Daoy (cell line): ENCODE measurements at places on chromosomes 7 and 10. TPM values are rescaled to one million over a fixed set of nuclear protein-coding genes. Genes with fewer than 3 reads are reported as not detected.

Gene WEE2
- not detected in 2 replicates for total RNA-seq

Gene SEMA4G
- 0.57 and 0.69 TPM in 2 replicates for total RNA-seq

Gene CHST15
- 9.5 and 11.8 TPM in 2 replicates for total RNA-seq

Gene COL28A1
- total RNA-seq = not detected in 2 replicates

GRCh38 chr7:155198196-155198892 is 99.3 kb upstream of the INSIG1 start:
- no peak for DNase-seq

DNA sequence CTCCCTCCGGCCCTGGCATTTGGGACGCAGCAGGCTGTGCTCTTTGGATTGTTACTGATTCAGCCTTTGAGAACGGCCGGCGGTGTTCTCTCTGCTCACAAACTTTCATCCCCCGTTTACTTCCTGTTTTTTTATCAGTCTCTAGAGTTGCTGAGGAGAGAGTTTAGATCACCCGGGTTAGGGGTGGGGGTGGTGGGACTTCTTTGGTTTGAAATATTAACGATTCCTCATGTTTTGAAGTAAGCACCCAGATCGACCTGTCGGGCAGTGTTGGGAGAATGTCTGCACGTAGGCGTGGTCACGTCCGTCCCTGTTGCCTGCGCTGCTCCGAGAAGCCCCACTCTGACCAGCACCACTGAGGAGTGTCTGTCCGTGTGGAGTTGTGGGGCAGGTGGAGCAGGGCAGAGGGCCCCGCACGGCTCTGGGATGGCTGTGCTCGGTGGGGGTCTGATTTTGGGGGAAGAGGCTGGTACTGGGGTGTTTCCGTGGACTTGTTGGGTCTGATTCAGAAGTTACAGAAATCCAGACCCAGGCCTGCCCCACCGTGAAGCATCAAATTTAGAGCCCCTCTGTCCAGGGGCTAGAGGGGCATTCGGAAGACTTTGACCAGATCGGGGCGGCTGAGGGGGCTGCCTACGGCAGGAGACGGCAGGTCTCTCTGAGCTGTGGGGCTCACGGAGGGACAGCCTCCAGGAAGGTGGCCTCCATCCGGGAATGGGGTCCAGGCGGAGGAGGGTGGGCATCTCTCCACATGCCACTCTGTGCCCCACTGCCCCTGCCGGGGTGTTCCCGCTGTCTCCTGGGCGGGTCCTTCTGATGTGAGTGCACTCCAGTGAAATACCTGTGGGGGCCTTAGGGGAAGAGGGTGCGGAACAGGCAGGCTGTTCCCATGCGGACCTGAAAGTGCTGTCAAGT is 7.4 kb downstream of the INPP5A start:
- no peak for DNase-seq

DNA sequence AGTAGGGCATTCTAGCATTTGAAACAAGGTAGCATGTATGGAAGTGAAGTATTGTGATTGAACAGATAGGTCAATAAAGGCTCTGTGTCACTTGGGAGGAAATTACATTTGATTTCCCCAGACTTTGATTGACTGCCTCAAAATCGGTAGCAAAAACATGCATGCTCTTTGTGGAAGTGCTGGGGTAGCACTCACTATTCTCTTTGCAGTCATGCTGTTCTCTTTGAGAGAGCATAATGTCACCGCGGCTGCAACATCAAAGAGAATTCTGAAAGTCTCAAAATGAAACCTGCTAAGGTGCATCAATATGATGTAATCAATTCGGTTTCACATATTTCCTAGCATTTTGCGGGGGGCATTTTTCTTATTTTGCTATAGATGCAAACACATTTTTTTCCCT is 64.2 kb downstream of the ARMC3 start:
- DNase-seq = no peak

DNA sequence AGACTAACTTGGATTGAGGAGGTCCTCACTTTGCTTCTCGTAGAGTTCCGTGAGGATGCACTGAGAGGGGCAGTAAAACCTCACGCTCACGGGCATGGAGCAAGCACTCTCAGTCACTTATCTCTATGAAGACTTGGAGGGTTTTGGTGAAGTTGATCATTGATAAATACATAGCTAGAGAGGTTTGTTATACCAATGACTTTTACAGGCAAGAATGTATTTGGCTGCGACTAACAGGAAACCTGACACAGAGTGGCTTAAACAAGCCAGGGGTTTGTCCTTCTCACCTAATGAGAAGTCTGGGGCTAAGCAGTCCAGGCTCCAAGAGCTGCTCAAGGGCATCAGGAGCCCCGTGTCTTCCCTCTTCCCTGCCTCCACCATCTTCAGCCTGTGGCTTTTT is 6.1 kb downstream of the BICC1 start:
- peak; percentile 15 for DNase-seq

DNA sequence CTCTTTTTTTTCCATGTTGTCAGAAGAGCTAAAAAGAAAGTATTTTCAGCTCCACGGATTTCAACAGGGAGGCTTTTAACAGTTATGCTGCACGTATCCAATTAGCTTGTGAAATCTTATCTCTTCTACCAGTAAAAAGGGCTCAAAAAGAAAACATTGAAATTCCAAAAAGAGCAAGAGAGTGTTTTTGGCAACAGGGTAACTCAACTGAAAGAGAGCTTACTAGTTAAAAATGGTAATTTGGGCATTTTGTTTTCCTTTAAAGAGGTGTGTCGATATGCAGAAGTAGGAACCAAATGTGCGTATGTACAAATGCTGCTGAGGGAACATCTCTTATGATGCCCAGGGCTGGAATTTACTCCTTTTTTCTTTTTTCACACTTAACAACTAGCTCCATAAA is 292.8 kb downstream of the PRKG1 start:
- no peak for DNase-seq

- DNase-seq = no peak
These were observed 332.7 kb downstream of the ADARB2 start for GRCh38 chr10:1404323-1405260.

- no peak for DNase-seq
These were observed 107.2 kb upstream of the PPIF start for GRCh38 chr10:79239924-79240581.

DNA sequence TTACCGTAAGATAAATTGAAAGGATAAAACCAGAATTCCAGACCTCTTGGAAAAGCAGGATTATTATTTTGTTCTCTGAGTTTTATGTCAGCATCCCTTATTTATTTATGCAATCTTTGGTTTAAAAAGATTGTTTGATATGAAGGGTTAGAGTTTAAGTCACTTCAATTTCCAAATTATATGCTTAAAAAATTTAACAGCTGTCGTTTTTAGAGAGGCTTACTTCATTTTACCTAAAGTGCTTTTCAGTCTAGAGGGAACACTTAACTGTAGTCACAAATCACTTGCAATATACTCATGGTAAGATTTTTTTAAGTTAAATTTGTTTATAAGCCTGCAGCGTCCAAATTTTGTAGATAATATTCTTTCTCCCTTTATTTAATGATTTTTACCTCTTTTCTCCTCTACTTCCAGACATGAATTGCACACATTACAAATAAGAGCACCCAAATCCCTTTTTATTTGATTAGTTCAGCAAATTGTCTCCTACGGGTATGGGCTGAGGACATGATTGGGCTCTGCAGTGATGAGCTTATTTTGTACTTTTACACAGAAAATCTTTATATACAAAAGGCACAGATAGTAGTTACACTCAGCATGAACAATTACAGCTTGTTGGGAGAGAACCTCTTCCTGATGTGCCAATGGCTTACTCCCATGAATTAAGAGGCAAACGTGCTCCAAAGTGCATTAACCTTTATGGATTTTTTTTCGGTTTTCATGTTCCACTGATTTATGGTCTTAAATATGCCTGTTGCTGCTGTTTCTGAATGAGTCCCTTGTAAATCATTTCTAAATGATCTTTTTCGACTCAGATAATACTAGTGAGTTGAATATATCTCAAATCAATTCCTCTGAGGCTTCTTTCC is 319.3 kb upstream of the LRGUK start:
- DNase-seq = no peak

DNA sequence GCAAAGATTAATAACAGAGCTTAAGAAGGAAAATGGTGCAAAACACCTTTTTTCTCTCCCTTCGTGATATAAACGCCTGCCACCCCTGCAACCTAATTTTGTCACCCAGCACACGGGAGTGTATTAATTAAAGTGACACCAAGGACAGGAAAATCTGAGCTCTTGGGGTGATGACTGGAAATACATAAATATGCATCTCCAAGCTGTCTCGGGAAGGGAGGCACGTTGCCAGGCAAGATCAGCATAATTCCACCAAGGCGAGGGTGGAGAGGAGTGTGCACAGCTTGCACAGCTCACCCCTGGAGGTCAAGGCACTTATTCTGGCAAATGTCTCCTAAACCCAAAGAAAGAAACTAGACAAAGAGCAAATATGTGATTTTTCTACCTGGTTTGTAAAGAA is 700.9 kb downstream of the GRID1 start:
- DNase-seq = no peak

DNA sequence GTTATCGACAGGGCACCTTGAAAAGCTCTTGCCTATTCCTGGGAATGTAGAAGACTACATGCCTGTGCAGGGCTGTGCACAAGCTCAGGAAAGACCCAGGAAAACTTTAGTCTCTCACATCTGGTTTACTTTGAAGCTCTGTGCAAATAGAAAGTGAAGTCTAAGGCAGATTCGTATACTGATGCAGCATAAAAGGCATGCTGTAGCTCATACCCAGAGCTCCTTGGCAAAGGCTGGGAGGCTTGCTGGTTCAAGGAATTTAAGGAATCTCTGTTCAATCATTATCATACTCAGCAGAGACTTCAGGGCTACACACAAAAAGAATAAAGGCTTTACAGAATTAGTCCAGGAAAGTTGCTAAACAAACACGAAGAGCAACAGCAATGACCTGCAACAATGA is 192.0 kb downstream of the OTUD1 start:
- DNase-seq = no peak

- DNase-seq = peak; percentile 20
These were observed 113.4 kb downstream of the GPR37 start for GRCh38 chr7:124652237-124652636.

- no peak for DNase-seq
These were observed 91.4 kb upstream of the DIP2C start for GRCh38 chr10:780536-781524.

GRCh38 chr10:46541017-46541661 is 15.3 kb downstream of the GPRIN2 start:
- no peak for DNase-seq

DNA sequence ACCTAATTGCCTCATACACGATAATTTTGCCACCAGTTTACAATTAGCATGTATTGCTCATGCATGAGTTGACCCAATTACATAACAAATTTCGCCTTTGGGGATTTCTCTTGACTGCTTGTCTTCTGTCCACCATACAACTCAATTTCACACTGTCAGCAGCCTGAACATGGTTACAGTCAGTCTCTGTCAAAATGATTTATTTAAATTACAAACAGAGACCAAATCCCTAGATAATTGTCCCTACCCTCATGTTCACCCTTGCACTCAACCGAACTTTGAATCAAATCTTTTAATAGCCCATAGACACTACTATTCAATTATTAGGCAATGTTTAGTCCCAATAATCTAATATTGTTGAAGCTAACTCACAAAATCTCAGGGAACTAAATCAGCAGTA is 59.7 kb upstream of the NEBL start:
- no peak for DNase-seq

DNA sequence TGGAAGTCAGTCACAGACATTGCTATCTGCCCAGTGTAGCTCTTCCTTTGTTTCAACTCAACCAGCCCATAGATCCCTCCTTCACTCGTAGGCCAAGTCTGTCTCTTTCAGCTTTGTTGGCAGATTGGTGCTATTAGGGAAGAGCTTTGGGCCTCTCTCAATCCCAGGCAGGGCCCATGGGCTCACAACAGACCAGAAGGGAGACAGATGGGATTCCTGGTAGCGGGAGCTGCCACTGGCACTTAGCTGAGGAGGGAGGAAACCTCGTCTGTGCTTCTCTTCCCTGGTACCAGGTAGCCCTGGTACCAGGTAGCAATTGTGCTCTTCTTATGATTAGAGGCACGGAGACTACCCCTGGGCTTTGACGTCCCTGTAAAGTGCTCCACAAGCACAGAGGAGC is 592.0 kb downstream of the TYW1 start:
- DNase-seq = no peak

GRCh38 chr10:14688606-14689005 is 86.1 kb downstream of the FAM107B start:
- DNase-seq = peak; percentile 68

DNA sequence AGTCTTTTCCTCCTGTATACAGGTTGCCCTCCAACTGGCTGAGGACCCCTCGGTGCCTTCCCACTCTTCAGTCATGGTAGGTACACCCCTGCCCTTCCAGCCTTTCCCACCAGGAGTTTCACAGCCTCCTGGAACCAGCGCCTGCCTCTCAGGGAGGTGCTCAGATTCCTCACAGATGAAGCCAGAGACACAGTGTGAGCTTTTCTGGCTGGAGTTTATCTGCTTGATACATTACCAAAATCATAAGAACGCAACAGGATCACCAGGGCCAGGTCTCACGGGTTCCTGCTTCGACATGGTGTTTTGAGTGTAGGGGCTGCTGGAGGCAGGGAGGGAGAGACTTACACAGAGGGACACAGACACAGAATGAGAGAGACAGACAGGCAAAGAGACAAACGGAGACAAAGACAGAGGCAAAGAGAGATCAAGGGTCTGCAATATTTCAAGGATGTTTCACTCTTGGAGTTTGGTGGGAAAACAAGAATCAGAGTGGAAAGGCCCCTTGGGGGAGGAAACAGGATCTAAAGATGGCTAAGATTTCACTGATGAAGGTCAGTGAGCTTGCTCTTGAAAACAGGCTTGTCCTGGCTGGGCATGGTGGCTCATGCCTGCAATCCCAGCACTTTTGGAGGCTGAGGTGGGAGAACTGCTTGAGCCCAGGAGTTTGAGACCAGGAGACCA is 6.5 kb upstream of the INMT start:
- no peak for DNase-seq

DNA sequence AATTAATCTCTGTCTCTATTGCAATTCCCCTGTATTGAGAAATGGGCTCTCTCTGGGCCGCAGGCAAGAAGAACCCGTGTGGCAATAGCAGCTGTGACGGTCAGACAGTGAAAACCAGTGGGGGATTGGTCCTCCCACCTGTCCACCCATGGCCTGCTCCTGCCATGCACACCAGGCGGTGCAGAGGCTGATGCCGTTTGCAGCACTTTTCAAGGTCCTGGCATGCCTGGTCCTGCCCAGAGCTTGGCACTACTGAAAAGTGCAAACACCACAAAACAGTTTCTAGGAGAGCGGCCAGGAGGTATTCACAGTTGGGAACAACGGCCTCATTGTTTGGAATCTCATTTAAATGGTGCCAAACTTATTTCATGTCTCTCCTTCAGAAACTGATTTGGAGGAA is 41.5 kb downstream of the PSPH start:
- no peak for DNase-seq

- DNase-seq = no peak
These were observed 41.7 kb downstream of the INPP5A start for GRCh38 chr10:132579027-132579859.

DNA sequence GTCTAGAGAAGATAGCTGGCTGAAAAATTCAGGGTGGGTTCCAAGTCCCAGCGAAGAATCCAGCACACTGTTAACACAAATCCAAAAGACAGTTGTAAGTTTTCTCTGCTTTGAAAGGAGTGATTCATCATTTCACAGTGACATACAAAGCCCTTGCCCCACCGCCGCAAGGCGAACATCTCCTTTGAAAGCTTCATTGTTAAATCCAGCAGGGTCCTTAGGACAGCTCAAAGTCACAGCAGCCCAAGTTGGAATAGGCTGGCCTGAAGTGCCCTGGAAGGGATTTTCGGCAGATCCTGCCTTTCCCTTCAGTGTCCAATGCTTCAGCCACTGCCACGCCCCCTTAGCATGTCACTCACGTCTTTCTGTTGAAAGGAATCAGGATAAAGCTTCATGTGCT is 526.1 kb downstream of the CALN1 start:
- DNase-seq = peak; percentile 33
